ENCODE measurements at places on chromosomes 1 and 21.

DNA sequence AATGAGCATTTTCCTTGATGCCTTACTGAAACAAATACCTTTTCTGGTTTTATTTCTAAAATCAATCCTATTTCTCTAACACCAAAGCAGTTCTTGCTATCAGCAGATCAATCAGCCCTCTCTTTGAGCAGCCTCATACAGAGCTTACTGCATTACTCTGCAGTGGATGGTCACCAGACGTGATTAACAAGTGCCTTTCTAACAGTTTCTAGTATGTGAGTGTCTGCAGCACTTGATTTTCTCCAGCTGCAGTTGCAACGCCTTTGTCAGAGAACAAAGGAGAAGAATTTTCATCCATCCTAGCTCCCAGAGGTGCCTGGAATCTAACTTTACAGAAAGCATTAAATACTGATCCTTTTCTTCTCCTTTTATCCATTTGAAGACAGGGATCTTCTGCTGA lies 177.3 kb upstream of the SGIP1 start:
- H3K4me1 ChIP-seq = peaks cover 45% of the 10 kb centered on the region
- no peak overlapping the region for H3K4me3 ChIP-seq
- peak overlapping the region; percentile 66 for H3K27ac ChIP-seq

DNA sequence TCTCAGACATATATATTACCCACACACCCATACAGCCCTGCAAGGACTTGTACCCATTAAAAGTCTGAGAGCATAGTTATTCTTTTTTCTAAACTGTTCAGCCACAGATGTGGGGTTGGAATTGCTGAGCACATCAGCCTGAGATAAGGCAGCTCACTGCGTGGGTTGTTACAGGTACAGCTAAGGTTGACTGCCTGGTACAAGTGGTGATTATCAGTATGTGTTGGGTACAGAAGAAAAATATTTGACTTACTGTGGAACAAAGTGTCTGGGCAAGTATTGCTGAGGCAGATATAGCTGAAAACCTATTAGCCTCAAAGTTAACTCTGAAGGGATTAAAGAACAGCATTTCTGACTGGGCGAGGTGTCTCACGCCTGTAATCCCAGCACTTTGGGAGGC lies 5.0 kb downstream of the STX12 start:
- no peaks in the 10 kb centered on the region for H3K36me3 ChIP-seq
- no peaks in the 10 kb centered on the region for H3K27me3 ChIP-seq
- peaks cover 6% of the 10 kb centered on the region for H3K4me1 ChIP-seq
- H3K4me3 ChIP-seq = no peak overlapping the region
- DNase-seq = no peak
- no peak overlapping the region for H3K27ac ChIP-seq

GRCh38 chr1:190258003-190258402 lies 219.7 kb downstream of the BRINP3 start:
- no peaks in the 10 kb centered on the region for H3K36me3 ChIP-seq
- no peak overlapping the region for H3K4me3 ChIP-seq
- DNase-seq = peak; percentile 47
- no peaks in the 10 kb centered on the region for H3K27me3 ChIP-seq

GRCh38 chr1:85195703-85196102 lies 5.1 kb downstream of the SYDE2 start:
- no peaks in the 10 kb centered on the region for H3K36me3 ChIP-seq
- peaks cover 6% of the 10 kb centered on the region for H3K27me3 ChIP-seq
- no peak overlapping the region for H3K27ac ChIP-seq
- H3K4me3 ChIP-seq = no peak overlapping the region

- DNase-seq = no peak
- H3K27ac ChIP-seq = no peak overlapping the region
- no peaks in the 10 kb centered on the region for H3K27me3 ChIP-seq
- no peaks in the 10 kb centered on the region for H3K36me3 ChIP-seq
- H3K4me1 ChIP-seq = peaks cover 26% of the 10 kb centered on the region
Measured at GRCh38 chr1:59072583-59072947, 224.3 kb upstream of the FGGY start.
